ENCODE measurements at places on chromosomes 16 and 17.

GRCh38 chr16:17861981-17862479 lies 391.3 kb upstream of the XYLT1 start:
- no peak for DNase-seq

GRCh38 chr17:68684949-68685357 lies 83.8 kb upstream of the FAM20A start:
- no peak for DNase-seq

DNA sequence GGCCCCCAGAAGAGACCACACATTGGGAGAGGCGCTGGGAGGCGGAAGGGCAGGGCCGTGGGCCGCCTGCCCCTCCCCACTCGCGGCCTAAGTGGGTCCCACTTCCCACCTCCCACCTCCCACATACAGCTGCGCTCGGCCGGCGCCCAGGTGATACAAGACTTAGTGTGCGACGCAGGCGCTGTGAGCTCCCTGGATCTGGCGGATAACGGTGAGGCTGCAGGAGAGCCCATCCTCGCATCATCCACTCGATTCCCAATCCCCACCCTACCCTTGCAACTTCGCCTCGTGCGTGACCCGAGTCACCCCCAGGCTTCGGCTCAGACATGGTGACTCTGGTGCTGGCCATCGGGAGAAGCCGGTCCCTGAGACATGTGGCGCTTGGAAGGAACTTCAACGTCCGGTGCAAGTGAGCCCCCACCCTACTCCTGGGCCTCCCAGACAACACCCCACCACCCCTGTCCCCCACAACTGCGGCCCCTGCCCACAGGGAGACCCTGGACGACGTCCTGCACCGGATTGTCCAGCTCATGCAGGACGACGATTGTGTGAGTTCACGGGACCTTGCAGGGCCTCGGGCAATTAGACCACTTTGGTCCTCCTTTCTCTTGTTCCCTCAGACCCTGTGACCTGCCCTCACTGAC lies 3.9 kb downstream of the CARMIL2 start:
- DNase-seq, result no peak

- DNase-seq, result no peak
Observed at GRCh38 chr16:4640572-4641305, 16.1 kb downstream of the MGRN1 start.

DNA sequence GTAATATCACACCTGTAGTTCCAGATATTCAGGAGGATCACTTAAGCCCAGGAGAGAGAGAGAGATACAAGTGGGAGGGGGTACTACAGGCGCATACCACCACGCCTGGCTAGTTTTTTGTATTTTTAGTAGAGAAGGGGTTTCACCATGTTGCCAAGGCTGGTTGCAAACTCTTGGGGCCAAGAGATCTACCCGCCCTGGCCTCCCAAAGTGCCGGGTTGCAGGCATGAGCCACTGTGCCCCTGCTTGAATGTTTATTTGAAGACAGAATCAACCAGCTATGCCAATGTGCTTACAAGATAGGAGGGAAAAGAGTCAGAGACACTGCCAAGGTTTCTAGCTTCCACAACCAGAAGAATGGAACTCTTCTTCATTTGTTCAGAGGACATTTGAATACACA lies 87.8 kb downstream of the STH start:
- no peak for DNase-seq

DNA sequence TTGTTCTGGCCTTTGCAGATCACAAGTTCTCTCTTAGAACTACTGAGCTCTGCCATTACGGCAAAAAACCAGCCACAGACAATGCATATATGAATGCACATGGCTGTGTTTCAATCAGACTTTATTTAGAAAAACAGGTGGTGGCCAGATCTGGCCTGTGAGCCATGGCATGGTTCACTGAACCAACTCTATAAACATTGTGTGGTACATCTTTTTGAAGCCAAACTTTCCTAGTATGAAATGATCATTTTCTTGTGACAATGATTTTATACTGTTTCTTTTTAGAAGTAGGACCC lies 65.9 kb upstream of the AMZ2 start:
- no peak for DNase-seq

DNA sequence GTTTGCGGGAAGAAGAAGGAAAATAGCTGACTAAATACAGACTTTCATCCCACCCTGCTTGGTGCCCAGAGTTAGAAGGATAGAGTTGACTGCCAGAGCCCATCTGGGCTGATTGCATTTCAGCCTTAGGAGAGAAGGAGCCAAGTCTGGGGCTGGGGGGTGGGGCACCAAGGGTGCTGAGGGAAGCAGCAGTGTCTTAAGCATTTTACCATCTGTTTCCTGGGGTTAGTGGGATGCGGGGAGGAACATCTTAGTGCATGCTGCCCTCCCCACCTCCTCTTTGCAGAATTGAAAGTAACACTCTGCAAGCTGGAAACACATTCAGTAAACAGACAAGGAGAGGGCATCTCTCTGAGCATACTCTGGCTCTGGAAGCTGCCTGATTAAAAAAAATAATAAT lies 1.5 kb upstream of the ARL5C start:
- DNase-seq, result no peak

DNA sequence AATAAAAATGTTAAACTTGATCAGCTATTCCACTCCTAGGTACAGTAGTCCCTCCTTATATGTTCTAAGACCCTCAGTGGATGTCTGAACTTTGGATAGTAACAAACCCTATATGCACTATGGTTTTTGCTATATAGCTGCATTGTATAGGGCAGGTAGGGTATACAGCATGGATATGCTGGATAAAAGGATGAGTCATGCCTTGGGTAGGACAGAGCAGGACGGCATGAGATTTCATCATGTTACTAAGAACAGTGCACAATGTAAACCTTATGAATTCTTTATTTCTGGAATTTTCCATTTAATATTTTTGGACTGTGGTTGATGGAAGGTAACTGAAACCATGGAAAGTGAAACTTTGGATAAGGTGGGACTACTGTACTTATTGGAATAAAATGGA lies 235.1 kb downstream of the CEP112 start:
- no peak for DNase-seq

- no peak for DNase-seq
Observed at GRCh38 chr17:39447561-39447960, 3.5 kb downstream of the MED1 start.

- DNase-seq, result no peak
Observed at GRCh38 chr17:73693071-73693470, 48.8 kb upstream of the SDK2 start.

All from cerebellar nuclear complex (tissue), 1 donor.